ENCODE measurements at places on chromosomes 3 and 15. TPM values are rescaled to one million over a fixed set of nuclear protein-coding genes. Genes with fewer than 3 reads are reported as not detected.

The IQCF5 gene
- total RNA-seq: not detected

The CA12 gene
- total RNA-seq: 93.6 TPM

The TUSC7 gene
- total RNA-seq: not detected

The MYH15 gene
- 0.06 TPM for total RNA-seq

The CCR2 gene
- total RNA-seq: not detected
